ENCODE measurements at places on chromosomes 7 and 10.

GRCh38 chr7:156725936-156726335 is 85.4 kb downstream of the RNF32 start:
- no peak for DNase-seq

GRCh38 chr10:42419789-42420188 is 218.6 kb downstream of the ZNF33B start:
- no peak for DNase-seq

GRCh38 chr7:99037327-99037940 is 106.5 kb downstream of the SMURF1 start:
- DNase-seq = no peak

- DNase-seq = no peak
Observed at GRCh38 chr10:47409866-47410256, 25.8 kb upstream of the ZNF488 start.

DNA sequence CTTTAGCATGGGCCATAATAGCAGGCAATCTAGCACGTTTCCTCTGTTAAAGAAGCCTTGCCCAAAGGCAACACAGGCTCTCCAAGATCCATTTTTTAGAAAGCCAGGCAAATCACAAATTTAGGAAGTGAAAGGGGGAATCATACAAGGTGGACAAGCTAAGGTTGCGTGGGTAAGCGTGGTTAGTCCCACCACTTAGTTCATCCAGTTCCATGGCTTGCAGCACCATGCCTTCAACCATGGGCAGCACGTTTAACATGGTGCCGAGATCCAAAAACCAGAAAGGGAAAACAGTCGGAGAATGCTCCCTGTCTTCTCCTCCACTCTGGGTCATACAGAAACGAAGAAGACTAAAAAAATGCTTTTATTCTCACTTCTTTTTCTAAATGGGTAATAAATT is 234.4 kb upstream of the IMMP2L start:
- no peak for DNase-seq

DNA sequence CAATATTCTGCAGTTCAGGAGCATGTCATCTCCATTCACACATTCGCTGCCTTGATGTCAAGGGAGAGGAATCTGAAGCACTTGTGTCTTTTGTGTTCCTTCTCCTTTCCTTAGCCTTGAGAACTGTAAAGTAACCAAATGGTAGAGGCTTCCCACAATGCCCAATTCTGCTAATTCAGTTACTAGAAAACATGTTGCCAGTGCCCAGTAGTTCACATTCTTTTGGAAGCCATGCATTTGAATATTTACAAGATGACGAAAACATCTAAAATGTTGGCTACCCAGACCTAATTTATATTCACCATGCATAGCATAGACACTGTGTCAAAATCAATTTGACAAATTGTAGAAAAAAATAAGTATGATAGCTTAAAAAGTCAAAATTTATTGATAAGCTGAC is 852.7 kb upstream of the PHF14 start:
- no peak for DNase-seq

All from NCI-H345 (cell line).